SK-N-DZ (cell line): ENCODE measurements at places on chromosomes 2 and 18.

DNA sequence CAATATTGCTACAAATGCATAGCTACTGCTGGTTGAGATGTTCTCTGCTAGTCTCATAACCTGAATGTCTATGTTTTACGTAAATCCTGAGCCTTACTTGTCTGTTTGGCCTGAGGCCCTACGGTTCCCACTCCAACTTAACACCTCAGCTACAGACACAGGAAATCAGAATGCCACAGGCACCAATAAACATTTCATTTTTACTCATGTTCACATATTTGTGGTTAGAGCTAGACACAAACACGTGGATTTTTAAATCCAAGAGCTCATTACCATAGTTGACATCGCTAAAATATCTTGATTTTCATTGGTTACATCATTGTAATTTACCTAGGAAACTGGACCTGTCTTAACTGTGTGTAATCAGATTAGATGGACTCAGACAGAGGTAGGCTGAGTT, 263.8 kb upstream of the CDH19 start:
- DNase-seq: no peak

- DNase-seq: no peak
Observed at GRCh38 chr18:69444221-69444620, 43.5 kb downstream of the DOK6 start.

DNA sequence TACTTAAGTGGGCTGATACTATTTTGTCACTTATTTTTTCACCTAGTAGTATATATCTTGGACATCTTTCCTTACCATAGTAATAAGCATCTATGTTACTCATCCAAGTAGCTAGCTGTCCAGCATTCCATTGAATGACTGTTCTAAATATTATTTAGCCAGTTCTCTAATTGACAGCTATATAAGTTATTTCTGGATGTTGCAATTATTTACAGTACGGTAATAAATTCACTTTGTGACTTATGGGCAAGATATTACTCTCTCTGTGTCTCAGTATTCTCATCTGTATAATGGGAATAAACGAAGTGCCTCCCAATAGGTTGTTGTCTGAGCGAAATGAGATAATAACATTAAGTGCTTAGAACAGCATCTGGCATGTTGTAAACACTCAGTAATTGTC, 46.6 kb upstream of the AGAP1 start:
- no peak for DNase-seq

GRCh38 chr2:1675633-1676032, 68.7 kb downstream of the PXDN start:
- DNase-seq: no peak

GRCh38 chr18:56298935-56299334, 339.5 kb downstream of the TXNL1 start:
- no peak for DNase-seq

- DNase-seq: no peak
Observed at GRCh38 chr18:68397241-68398035, 317.5 kb downstream of the TMX3 start.

DNA sequence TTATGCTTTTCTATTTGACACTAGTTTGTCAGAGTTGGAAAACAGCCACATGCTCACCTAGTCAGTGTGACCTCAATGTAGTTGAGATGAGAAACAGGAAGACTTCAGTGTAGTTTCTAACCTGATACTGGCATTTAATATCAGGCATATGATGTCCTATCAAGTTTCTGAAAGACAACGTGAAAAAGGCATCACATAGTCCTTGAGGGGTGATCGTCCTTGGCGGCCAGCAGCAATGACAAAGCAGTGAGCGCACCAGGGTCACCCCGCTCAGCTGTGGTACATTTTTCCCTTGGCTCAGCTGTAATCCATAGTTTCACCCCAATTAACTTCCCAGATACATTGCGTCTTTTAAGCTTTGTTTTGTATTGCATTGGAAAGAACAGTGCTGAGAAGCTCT, 4.3 kb downstream of the HSPE1 start:
- no peak for DNase-seq

DNA sequence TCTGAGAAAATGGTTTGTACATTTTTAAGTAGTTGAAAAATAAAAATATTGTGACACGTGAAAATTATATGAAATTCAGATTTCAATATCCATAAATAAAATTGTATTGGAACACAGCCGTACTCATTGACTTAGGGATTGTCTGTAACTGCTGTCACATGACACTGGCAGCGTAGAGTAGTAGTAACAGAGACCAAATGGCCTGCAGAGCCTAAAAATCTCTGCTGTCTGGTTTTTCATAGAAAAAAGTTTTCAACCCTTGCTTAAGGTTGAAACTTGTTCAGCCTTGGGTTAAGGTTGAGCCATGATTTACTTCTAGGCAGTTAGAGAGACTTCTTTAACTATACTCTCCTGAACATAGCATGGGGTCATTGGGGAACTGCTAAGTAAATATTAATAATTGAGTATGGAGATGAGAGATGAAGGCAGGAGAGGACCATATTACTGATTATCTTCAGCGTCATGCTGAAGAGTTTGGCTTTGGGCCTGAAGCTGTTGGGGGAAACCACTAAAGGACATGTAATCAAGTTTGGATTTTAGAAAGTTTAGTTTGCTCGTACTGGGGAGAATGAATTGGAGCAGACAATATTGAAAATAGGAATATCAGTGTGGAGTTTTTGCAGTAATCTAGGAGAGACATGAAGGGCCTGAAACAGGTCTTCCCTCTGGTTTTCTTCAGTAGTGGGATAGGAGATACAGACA, 16.2 kb downstream of the EML4 start:
- no peak for DNase-seq

- no peak for DNase-seq
Observed at GRCh38 chr2:171225302-171225980, 64.7 kb upstream of the TLK1 start.

DNA sequence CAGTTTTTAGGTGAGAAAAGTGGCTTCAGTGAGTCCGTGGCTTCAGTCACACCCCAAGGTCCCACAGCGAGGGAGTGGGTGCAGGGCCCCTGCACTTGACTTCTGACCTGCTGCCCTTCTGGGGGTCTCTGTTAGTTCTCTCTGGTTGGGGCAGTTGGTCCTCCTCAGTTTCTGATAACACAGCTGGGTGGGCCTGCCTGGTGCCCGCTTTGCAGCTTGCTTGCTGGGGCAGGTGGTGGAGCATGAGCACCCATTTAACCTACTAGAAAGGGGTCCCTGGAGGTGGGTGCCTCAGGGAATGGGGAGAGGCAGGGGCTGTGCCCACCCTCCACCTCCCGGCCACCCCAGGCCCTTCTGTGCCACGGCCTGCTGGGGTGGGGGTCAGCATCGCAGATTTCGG, 83.2 kb downstream of the ASB1 start:
- DNase-seq: no peak

GRCh38 chr18:55998801-55999385, 410.9 kb upstream of the TCF4 start:
- no peak for DNase-seq

GRCh38 chr2:88171966-88172365, 1.8 kb downstream of the THNSL2 start:
- no peak for DNase-seq

DNA sequence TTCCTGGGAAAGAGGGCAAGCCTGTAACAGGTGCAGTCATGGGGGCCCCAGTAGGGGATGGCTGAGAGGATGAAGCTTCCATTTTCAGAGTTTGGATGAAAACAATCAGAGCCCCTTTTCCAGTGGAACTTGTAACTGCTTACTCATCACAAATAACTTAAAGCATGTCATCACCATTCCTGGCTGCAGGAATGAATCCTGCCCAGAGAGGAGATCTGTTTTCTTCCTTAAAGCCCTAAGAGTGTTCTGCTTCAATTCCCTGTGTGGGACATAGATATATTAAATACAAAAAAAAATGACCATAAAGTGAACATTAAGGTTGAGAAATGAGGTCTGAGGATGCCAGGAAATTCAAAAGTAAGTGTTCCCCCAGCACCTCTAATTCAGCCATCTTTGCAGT, 183.4 kb upstream of the MEIS1 start:
- DNase-seq: no peak

DNA sequence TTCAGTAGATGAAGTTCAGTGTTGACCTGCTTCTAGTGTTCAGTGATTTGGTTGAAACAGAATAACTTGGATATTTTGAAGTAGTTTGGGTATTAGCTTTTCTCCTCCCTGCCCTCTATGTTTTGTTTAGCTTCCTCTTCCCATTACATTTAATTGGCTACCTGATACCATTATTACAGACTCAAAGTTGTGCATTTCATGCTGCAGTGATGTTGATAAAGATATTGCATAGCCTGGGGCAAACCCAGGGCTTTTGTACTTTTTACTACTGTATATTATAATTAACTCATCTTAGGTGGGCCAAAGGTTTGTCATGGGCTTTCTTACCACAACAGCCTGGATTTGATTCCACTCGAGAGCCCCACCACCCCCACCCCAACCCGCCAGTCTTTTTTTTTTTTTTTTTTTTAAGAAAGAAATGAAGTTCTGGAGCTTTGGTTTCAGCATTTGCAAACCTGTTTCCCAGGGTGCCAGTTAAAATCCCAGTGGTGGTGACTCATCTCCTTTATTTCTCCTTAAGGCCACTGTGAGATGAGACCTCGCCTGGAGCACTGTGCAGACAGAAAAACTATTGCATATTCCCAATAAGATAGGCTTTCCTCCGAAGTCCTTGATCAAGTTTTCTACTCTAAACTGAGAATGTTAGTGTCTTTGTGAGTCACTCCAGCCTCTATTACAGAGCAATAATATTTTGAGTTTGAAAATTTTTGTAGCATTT, 393.7 kb upstream of the FANCL start:
- no peak for DNase-seq

DNA sequence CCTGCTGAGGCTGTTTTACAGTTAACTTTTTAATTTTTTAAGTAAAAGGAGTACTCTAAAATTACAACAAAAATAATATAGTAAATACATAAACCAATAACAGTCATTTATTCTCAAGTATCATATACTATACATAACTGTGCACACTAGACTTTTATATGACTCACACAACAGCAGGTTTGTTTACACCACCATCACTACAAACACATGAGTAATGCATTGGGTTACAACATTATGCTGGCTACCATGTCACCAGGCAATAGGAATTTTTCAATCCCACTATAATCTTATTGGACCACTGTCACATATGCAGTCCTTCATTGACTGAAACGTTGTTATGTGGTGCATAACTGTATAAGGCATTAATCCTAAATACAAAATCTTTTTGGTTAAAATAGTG, 42.5 kb downstream of the RASGRP3 start:
- no peak for DNase-seq

GRCh38 chr2:238943338-238944067, 95.6 kb downstream of the TWIST2 start:
- no peak for DNase-seq

DNA sequence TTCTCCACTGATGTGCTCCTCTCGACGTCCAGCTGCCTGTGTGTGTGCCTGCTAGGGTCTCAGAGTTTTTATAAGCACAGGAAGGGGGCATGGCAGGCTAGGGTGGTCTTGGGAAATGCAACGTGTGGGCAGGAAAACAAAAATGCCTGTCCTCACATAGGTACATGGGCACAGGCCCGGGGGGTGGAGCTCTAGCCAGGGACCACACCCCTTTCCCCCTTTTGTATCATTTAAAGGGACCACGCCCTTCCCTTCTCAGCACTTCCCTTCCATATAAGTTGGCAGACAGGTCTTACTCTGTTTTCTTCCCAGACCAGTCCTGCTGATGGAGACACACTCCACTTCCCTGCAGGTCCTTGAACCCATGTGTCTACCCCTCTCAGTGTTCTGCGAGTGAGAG, 645.0 kb downstream of the CBLN2 start:
- DNase-seq: no peak

- peak; percentile 4 for DNase-seq
Observed at GRCh38 chr2:98607741-98608115, 584 bp downstream of the COA5 start.

DNA sequence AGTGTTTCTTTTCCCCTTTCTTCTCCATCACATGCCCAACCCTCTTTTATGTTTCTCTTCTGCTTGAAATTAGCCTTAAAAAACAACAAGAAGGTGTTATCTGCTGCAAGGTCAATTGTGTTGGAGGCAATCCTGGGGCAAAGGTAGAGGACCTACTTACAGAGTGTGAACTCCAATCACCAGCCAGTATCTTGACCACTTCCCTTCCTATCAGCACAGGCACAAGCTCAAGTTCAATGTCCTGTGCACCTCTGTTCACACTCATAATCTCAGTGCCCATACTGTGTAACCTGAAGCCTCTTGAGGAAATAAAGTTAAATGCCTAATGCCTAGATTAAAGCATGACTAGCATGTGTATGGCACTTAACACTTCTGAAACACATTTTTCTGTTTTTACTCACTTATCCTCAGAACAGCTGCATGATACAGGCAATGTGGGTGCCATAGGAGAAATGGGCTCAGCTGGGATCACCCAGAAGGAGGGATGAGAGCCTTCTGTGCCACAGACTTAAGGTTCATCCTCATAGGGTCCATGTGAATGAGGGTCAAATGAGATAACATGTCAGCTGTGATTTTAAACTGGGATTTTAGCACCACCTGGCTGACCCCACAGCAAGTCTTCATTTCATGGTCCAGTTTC, 701.5 kb downstream of the BCL11A start:
- no peak for DNase-seq

DNA sequence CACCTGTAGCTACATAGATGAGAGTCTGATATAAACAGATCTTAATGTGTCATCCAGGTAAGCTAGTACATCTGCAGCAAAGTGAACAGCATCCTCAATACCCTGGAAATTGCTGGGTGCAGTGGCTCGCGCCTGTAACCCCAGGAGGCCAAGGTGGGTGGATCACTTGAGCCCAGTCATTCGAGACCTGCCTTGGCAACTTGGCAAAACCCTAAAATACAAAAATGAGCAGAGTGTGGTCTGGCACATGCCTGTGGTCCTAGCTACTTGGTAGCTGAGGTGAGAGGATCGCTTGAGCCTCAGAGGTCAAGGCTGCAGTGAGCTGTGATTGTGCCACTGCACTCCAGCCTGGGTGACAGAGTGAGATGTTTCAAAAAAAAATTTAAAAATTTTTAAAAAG, 233.9 kb upstream of the SP5 start:
- DNase-seq: no peak

GRCh38 chr2:58221909-58222308, 19.2 kb downstream of the FANCL start:
- DNase-seq: no peak

GRCh38 chr18:31206787-31207381, 44.2 kb upstream of the DSC1 start:
- peak; percentile 19 for DNase-seq

GRCh38 chr2:221552291-221552690, 19.8 kb downstream of the EPHA4 start:
- no peak for DNase-seq

GRCh38 chr18:4677006-4677405, 221.9 kb upstream of the DLGAP1 start:
- DNase-seq: no peak

DNA sequence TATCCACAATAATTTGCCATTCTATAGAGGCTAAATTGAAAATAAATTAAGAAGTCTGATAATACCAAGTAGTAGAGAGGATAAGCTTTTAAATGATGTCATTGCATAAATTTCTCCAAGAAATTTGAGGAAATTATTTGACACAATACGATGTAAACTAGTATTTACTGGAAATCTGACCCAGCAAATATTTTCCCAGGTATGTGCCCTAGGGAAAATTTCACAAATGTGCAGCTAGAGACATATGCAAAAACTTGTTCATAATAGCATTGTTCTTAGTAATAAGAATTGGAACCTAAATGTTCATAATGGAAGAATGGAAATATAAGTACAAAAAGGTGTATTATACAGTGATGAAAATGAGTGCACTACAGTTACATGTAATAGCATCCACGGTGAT, 888.8 kb upstream of the SOX11 start:
- no peak for DNase-seq
